ENCODE measurements at places on chromosomes 5 and 9. TPM values are rescaled to one million over a fixed set of nuclear protein-coding genes. Genes with fewer than 3 reads are reported as not detected.

SMIM33 gene
- total RNA-seq, result 0.87 TPM

DNA sequence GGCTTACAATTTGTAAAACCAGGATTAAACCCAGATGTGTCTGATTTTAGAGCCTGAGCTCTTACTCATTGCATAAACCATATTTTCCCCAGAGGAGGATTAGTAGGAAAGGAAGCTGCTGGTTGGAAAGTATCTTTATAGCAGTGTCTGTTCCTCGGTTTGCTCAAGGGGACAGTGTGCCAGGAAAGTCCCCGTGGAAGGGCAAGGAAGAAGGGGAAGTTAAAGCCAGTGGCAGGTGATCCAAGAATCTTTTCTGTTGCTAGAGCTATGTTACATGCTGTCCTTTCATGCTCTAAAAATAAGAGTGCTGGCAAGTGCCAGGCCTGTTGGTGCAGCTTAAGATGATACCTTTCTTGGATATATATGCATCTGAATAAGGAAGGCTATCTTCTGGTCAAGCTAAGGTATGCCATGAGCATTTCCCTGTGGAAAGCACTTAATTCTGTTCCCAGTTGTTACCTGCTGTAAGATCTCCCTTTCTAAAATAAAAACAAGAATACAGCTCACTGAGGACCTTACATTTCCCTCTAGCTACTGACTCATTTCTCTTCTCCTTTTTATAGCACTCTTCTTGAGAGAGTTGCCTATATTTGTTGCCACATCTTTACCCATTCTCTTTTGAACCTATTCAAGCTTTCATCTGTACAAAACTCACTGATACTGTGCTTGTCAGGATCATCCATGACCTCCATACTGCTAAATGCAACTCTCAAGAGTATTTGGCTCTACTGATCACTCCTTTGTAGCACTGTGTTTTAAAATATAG lies 8.0 kb downstream of the PDCD1LG2 start:
- no peak for DNase-seq
- no peak overlapping the region for H3K4me3 ChIP-seq
- no peak overlapping the region for H3K27ac ChIP-seq
- H3K27me3 ChIP-seq, result no peaks in the 10 kb centered on the region
- H3K36me3 ChIP-seq, result peaks cover 3% of the 10 kb centered on the region

GRXCR2 gene
- not detected for total RNA-seq

GRCh38 chr5:16602182-16602581 lies 14.6 kb downstream of the RETREG1 start:
- no peaks in the 10 kb centered on the region for H3K27me3 ChIP-seq
- no peaks in the 10 kb centered on the region for H3K36me3 ChIP-seq
- no peak overlapping the region for H3K27ac ChIP-seq
- no peak overlapping the region for H3K4me3 ChIP-seq
- no peak for DNase-seq

- no peaks in the 10 kb centered on the region for H3K36me3 ChIP-seq
- no peaks in the 10 kb centered on the region for H3K4me1 ChIP-seq
- H3K4me3 ChIP-seq, result no peak overlapping the region
- peaks cover 3% of the 10 kb centered on the region for H3K27me3 ChIP-seq
These were observed 443.8 kb downstream of the ZSWIM6 start for GRCh38 chr5:61775901-61776300.

DNA sequence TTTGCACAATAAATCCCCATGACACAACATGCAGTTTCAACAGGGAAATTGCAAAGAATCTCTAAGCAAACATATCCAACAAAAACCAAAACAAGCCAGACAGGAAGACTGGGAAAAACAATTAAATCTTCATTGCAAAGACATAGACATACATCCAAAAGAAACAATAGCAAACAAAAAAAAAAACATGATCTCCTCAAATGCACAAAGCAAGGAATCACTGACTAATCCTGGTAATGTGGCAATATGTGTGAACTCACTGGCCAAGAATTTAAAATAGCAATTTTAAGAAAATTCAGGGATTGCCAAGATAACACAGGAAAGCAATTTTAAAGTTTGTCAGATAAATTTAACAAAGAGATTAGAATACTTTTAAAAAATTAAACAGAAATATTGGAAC lies 520.1 kb upstream of the SMC2 start:
- no peaks in the 10 kb centered on the region for H3K4me1 ChIP-seq
- no peaks in the 10 kb centered on the region for H3K36me3 ChIP-seq
- no peak overlapping the region for H3K27ac ChIP-seq

TMC1 gene
- total RNA-seq, result not detected

GRCh38 chr5:146832985-146833732 lies 45.4 kb downstream of the PPP2R2B start:
- H3K27ac ChIP-seq, result no peak overlapping the region
- no peaks in the 10 kb centered on the region for H3K27me3 ChIP-seq
- no peak overlapping the region for H3K4me3 ChIP-seq
- no peaks in the 10 kb centered on the region for H3K36me3 ChIP-seq
- H3K4me1 ChIP-seq, result no peaks in the 10 kb centered on the region

DNA sequence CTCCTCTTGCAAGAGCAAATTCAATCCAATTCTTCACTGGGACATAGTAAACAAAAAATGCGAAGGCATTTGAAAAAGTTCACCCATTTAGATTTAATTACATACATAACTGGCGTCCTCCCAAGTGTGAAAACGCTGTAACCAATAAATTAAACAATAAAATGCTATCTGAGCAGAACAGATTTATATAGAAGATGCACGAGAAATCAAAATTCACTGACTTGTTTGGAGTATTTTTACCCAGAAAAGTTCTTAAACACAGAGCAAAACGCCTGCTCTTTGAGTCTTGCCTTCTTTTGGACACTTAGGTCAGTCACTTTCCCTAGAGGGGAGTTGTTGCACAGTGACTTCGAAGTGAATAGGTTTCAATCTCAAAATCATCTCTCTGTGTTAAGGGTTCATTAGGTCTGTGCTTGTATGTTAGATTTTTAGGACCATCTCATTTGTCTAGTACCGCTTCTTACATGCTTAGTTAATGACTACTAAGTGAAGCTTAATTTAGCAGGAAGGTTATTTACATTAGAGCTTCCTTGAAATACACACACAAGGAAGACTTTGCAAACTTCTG lies 1.9 kb downstream of the ALDH1A1 start:
- DNase-seq, result no peak
- peak overlapping the region; percentile 78 for H3K27ac ChIP-seq
- H3K4me1 ChIP-seq, result peaks cover 56% of the 10 kb centered on the region
- peak overlapping the region; percentile 54 for H3K4me3 ChIP-seq
- no peaks in the 10 kb centered on the region for H3K27me3 ChIP-seq

GRCh38 chr5:67515762-67516161 lies 319.2 kb upstream of the CD180 start:
- no peak for DNase-seq
- no peaks in the 10 kb centered on the region for H3K36me3 ChIP-seq
